ENCODE measurements at places on chromosomes 13 and 19.
A peak's percentile ranks its signal among the peaks of the same experiment; 100 is the strongest.

DNA sequence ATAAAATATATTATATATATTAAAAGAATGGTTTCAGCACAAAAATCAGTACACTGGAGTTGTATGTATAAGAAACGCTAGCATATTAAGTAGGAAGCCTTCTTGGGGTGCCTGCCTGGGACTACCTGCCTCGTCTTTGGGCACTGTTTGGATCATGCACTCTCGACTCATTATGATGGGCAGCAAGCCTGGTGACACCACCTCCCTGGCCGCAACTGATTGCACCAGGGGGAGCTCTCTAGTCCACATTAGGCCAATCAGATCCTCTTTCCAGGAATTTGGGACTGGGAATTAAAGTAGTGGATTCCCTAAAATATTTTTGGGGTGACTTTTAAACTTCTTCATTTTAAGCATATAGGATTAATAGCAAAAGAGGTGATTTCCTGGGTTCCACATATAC lies 56.0 kb upstream of the RGCC start:
- no peak for DNase-seq

GRCh38 chr13:109642358-109642757 lies 144.0 kb downstream of the IRS2 start:
- no peak for DNase-seq

DNA sequence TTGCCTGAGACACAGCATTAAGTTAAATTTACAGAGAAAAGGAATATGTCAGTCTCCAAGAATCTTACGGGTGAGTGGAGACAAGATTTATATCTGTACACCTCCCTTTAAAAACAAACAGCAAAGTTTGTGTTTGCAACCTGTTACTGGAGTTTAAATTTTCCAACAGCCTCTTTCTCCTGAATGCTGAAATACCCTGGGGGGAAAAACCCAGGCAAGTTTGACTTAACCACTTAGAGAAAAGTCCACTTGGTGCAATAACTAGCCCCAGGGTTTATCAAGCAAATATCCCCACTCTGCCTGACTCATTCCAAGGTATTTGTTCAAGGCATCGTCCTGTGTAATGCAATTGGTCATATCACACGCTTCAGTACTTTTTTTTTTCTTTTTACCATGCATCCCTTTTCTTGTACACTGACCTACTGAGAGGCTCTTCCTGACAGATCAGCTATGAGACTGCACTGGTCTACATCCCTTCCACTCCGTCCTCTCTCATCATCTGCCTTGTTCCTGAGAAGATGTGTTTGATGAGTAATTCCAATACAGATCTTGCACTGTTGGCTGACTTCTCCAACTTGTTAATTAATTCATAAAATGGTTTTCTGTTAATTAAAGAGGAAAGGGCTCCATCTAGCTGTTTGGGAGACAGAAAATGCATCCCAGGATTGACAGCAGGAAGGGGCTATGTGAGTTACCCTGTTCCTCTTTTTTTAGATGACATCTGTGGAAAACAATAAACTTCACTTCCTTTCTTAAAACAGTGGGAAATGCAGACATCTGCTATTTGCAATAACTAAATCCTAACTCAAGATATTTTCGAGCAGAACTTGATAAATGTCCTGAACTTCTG lies 212.5 kb upstream of the IRS2 start:
- DNase-seq: no peak

- no peak for DNase-seq
Measured at GRCh38 chr13:109243311-109243951, 543.0 kb downstream of the IRS2 start.

DNA sequence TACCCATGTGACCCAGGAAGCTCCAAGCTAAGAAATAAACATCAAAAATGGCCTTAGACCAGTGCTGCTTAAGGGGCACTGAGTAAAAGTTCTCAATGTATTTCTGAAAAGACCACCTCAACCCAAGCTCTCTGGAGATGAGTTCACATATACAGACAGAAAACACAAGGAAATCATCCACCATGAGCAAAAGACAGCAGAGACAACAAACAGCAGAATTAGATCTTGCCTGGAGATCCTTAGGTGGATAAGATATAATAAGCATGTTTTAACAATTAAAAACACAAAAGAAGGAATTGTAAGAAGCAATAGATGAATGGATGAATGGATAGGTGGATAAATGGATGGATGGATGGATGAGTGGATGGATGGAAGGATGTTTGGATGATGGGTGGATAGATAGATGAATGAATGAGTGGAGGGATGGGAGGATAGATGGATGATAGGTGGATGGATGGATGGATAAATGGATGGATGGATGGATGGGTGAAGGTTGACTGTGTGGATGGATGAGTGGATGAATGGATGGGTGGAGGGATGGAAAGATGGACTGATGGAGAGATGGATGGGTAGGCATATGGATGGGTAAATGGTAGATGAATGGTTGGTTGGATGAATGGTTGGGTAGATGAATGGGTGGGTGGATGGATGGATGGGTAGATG lies 9.6 kb upstream of the NMRK2 start:
- no peak for DNase-seq

- no peak for DNase-seq
Measured at GRCh38 chr19:9834307-9834725, 802 bp upstream of the PIN1 start.

DNA sequence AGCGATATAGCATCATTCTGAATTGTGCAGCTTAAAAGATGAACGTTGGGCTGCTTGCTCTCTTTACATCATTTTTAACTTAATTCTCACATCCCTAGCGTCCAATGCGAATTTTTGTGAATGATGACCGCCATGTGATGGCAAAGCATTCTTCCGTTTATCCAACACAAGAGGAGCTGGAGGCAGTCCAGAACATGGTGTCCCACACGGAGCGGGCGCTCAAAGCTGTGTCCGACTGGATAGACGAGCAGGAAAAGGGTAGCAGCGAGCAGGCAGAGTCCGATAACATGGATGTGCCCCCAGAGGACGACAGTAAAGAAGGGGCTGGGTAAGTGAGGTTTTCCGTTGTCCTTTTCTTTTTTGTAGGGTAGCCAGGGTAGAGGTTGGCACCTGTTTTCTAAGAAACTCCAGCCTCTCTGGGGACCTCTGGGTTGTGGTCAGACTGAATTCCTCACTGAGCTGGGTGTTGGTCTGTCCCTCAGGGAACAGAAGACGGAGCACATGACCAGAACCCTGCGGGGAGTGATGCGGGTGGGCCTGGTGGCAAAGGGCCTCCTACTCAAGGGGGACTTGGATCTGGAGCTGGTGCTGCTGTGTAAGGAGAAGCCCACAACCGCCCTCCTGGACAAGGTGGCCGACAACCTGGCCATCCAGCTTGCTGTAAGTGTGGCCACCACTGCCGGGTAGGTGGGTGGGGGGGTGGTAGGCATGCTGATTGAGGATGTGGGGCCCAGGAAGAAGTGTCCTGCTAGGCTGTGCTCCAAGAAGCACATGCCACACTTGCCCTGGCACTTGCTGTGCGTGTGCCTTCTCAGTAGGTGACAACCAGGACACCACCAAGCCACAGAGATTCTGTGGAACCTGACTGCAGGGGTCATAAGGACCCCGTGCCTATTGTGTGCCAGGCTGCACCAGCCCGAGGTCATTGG lies 17.0 kb downstream of the ILF3 start:
- DNase-seq: no peak

- DNase-seq: no peak
Measured at GRCh38 chr13:46170268-46170667, 11.7 kb downstream of the LCP1 start.

- DNase-seq: peak; percentile 43
Measured at GRCh38 chr19:35142606-35143230, 337 bp upstream of the FXYD7 start.

DNA sequence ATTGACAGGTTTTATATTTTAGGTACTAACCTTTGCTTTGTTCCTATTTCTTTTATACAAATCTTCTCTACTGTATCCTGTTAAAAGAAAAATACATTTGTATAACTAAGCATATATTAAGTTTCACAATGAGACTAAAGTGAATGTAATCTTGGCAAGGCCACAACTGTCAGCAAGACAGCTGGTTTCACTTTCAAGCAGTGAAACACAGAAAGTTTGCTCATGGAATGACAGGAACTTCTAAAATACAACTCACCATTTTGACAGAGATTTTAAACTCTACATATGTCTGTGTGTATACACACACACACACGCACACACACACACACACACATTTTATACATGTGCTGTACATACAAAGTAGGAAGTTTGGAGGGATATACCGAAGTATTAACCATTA lies 53.3 kb downstream of the PARP4 start:
- DNase-seq: no peak

GRCh38 chr19:13788991-13789390 lies 6.3 kb upstream of the ZSWIM4 start:
- no peak for DNase-seq

GRCh38 chr19:13841086-13841961 lies 35.6 kb upstream of the NANOS3 start:
- no peak for DNase-seq

DNA sequence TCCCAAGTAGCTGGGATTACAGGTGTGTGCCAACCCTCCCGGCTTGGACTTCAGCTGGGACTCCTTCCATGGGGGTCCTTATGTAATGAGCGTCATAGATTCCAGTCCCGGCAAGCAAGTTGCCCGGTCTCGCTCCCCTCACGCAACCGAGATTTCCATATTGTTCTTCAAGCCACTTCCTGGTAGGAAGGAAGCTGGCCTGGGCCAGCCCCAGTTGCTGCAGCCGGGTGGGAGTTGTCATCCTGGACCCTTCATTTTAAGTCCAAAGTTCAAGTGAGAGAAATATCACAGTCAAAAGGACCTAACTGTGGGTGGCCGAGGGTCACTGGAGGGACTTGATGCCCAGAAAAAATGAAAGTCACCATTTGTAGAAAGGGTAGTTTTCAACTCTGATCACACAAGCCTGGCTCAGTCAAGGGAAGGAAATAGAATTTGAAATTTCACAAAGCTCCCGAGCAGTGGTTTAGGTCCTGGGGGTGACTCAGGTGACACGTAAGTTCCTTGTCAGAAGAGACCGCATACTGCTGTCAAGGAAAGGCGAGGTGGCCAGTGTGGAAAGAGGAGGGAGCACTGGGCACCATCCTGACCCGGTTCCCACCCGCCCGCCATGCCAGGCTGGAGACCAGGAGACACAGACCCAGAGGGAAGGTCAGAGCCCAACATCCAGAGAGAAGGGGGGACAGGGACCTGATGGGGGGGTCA lies 5.3 kb downstream of the FGF21 start:
- no peak for DNase-seq

- DNase-seq: no peak
Measured at GRCh38 chr13:65260946-65261891, 1968.9 kb downstream of the PCDH9 start.

DNA sequence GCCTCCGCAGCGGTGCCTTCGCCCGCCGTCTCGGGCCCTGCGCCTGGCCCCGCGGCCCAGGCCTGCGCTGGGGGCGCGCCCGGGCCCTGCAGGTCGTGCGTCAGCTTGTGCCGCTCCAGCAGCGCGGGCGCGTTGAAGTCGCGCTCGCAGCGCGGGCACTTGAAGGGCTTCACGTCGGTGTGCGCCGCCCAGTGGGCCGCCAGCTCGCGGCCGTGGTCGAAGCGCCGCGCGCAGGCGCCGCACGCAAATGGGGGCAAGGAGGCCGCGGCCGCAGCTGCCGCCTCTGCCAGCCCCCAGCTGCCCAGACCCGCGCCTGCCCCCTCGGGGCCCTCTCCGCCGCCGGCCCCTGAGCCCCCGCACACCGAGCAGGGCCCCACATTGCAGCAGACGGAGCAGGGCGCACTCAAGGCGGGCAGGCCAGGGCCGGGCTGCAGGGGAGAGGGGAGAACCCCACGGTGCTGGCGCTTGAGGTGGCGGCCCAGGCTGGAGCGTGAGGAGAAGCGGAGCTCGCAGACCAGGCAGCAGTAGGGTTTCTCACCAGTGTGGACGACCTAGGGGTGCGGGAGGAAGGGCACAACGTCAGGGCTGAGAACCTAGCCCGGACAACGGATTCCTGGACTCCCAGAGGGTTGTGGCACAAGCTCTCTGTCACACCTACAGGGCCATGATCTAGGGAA lies 6.1 kb downstream of the FIZ1 start:
- DNase-seq: no peak

- DNase-seq: no peak
Measured at GRCh38 chr19:5993648-5994358, 15.9 kb upstream of the RANBP3 start.

- no peak for DNase-seq
Measured at GRCh38 chr19:869245-870177, 10.0 kb downstream of the CFD start.

DNA sequence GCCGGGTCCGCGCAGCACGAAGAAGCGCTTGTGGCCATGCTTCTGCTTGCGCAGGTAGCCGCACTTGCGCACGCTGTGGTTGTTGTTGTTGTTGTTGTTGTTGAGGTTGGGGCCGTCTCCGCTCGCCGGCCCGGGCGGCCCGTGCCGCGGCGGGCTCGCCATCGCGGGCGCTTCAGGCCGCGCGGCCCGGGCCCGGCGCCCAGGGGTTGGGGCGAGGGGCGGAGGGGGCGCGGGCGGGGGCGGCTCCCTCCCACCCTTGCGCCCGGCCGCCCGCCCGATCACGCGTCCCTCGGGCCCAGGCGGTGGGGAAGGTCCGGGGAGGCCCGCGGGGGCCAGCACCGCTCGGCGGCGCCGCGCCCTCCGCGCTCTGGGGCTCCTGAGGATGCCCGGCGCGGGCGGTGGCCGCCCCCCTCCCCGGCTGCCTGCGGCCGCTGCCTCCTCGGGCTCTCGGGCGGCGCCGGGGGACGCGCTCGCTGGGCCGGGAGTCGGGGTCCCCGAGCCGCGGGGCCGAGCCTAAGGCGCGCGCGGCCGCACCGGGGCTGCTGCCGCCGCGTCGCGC lies 412 bp downstream of the IRS2 start:
- no peak for DNase-seq

DNA sequence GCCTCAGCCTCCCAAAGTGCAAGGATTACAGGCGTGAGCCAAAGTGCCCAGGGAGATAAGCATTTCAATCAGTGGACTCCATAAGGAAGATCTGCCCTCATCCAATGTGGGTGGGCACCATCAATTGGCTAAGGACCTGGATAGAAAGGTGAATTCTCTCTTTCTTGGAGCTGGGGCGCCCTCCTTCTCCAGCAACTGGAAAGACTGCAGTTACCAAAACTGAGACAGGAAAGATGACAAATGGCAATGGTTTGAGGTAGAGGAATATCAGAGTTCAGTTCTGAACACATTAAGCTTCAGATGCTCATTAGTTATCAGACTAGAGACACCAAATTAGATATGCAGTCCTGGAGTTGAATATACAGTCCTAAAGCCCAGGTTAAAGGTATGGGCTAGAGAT lies 10.5 kb upstream of the ELF1 start:
- DNase-seq: no peak

GRCh38 chr13:99467764-99468163 lies 33.5 kb upstream of the TM9SF2 start:
- DNase-seq: no peak

DNA sequence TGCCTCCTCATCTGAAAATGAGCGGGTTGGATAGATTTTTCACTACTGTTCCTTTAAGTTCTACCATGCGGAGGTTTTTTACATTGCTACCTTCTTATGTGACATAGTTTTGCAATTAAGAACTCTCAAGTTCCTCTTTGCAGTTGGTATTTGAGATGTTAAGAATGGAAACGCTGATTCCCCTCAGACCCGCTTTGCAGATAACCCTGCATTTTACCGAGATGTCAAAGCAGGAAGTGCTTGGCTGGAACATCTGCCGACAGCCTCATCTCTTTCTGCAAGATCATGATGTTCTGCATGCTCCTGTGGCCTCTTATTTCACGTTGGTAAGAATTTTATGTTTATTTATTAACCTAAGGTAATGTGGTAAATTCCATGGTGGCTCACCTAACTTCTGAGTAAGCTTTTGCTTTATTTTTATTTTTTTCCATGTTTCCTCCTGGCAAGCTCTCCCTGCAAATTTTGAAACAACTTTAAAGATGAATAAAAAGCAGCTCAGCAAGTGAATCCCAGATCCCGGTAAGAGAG lies 22.5 kb downstream of the PABPC3 start:
- DNase-seq: no peak

GRCh38 chr19:10927730-10928562 lies 493 bp downstream of the YIPF2 start:
- no peak for DNase-seq

Data from activated CD8-positive, alpha-beta memory T cell treated with anti-CD3 and anti-CD28 coated beads for 4 hours (primary cell).